ENCODE measurements at places on chromosomes 12 and 14.

- DNase-seq: no peak
Measured at GRCh38 chr14:74982661-74983060, 20.1 kb upstream of the EIF2B2 start.

DNA sequence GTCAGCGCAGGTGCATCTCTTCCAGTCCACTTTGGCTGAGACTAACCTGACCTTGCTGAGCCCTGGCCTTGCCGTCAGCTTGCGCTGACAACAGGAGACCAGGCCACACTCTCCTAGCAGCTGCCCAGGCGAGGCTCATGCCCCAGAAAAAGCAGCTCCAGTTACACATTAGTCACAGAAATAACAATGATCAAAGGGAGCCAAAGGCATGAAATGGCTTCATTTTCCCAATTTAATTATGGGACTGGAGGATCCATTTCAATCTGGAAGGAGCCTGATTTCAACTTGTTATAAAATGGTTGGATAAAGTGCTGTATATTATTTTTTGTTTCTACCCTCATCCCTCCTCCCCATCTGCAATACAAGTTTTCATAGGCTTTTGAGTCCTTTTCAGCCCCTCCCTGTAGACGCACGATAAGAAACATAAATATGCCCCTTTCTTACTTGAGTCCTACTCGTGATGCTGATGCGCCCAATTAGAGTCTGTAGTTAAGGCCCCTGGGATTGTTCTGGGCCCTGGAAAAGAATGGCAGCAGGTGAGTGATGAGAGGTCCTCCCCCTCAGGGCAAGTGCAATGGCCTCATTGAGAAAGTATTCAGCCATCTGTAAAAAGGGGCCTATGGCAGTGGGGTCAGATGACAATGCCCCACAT, 376.0 kb downstream of the C12orf75 start:
- DNase-seq: no peak

- no peak for DNase-seq
Measured at GRCh38 chr14:76613616-76614015, 147.7 kb upstream of the VASH1 start.

DNA sequence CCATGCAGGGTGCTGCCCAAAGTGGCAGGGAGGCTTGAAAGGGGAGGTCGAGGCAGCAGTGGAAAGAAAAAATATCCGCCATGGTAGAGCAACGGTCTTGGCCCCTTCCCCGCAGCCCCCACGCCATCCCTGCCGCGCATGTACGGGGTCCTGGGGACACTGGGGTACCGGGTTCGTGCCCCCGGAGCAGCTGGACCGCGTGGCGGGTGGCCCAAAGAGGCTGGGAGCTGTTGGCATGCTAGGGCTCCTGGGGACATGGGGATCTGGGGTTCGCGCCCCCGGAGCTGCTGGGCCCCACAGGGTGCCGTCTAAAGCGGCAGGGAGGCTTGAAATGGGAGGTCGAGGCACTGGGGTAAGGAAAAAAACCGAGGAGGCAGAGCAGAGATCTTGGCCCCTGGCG, 316.5 kb downstream of the ALG10 start:
- DNase-seq: no peak

- DNase-seq: no peak
Measured at GRCh38 chr14:67332468-67332867, 27.1 kb downstream of the ATP6V1D start.

- no peak for DNase-seq
Measured at GRCh38 chr12:116881877-116882507, 751 bp upstream of the HRK start.

DNA sequence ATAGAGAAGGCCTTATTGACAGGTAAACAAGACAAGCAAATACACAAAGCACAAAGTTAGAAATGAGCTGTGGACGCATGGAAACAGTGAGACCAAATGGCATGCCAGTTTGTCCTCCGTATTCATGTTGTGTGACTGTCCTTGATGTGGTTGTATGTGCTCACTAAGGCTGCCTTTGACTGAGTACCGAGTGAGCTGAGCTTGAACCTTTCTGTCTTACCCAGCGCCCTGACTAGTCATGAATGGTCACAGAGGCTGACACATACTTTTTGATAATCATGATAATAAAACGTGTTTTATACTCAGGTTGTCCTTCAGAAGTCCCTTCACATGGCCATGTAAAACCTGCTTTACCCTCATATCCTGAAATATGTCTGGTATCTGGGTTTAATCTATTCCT, 553 bp upstream of the CATSPERB start:
- no peak for DNase-seq

- no peak for DNase-seq
Measured at GRCh38 chr14:69241577-69241976, 18.4 kb upstream of the GALNT16 start.

GRCh38 chr14:31920989-31921650, 156.0 kb upstream of the ARHGAP5 start:
- DNase-seq: no peak

DNA sequence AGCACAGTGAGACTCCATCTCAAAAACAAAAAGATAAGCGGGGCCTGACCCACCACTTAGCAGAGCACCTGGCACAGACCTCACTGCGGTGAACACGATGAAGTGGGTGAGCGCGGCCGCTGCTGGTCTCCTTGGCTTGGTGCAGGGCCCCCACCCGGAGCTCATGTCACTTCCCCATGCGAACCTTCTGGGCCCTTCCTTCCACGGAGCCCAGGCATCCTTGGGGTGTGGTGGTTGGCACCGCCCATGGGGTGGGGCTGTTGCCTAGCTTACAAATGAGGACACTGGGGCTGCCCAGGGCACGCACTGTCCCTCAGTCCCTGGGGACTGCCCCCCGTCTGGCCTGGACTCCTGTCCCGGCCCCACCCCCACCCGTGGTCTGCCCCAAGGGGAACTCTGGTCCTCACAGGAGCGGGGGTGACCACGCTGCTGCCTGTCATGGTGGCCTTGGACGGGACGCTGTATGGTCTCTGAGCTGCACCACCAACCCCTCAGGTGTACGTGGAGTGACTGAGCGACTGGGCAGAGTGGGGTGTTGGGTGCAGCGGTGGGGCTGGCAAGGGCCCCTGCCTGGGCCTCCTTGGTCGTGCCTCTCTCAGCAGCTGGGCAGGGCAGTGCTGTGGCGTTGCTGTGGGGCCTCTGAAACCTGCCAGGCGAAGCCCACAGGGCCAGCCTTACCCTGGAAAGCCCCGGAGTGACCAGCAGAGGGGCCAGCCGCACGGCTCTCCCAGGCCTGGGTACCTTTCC, 15.3 kb downstream of the FBRSL1 start:
- no peak for DNase-seq

- no peak for DNase-seq
Measured at GRCh38 chr12:27077586-27077985, 4.8 kb downstream of the C12orf71 start.

GRCh38 chr12:2997989-2998670, 38.9 kb downstream of the TEAD4 start:
- DNase-seq: no peak

GRCh38 chr12:33432992-33433391, 6.6 kb downstream of the SYT10 start:
- no peak for DNase-seq

DNA sequence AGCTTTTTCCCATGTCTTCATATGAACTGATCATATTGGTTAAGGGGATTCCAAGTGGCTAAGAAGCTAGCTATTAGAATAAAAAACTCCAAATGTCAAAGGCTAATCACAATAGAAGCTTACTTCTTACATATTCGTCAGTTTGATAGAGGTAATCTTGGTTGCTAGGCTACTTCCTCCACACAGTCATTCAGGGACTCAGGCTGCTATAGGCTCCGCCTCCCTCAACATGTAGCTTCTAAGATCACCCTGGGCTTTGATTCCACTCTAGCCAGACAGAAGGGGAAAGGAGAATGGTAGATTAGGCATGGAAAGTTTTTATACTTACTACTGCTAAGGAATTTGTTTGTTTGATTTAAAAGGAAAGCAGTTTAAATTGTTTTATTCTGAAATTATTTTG, 207.9 kb downstream of the EFCAB11 start:
- no peak for DNase-seq

DNA sequence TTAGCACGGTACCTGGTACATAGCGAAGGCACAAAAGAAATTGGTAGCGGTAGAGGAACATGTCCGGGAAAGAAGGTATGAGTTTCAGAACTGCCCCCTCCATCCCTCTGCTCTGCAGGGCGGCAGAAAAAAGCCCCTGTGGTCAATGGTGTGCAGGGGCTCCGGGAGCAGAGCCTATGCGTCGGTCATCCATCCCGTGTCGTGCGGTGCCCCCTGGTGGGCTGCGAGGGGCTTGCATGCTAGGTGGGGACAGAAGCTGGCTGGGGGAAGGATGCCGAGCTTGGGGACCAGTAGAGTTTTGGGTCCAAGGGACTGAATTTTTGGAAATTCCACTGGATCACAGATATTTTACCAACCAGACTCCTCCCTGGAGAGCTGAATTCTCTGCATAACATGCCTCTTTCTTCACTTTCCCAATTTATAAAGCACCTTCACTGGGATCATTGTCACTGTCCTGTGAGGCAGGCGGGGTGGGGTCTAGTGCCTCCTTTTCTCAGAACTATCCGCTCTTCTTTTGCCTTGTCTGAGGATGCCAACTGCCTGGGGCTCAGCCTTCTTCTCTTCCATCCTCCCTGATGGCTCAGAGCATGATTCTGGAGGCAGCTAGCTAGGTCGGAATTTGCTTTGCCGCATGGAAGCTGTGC, 148.7 kb downstream of the SMOC1 start:
- DNase-seq: peak; percentile 19

GRCh38 chr12:112527501-112527900, 108.8 kb downstream of the PTPN11 start:
- DNase-seq: no peak

DNA sequence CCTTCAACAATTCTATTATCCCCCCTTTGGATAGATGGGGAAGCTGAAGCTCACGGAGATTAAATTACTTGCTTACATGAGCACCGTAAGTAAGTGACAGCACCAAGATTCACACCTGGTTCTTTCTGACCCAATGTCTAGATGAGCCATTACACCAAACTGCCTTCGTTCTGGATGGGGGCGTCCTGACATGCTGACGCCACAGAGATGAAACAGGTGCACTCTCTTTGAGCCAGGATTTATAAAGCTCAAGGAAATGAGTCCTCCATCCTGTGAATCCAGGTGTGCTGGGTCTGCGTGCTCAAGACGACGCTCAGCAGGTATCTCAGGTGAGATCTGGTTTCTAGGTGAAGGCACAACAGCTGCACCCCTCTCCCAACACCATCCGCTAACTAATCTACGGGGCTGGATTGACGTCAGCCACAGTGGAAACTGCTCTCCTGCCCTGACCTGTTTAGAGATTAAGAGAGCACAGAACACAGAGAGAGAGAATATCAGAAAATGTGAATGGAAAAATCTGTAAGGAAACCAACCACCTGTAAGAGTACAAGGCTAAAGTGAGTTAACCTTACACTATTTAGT, 61.6 kb downstream of the KSR2 start:
- DNase-seq: no peak

GRCh38 chr14:63991833-63992232, 139.0 kb downstream of the SYNE2 start:
- DNase-seq: no peak

GRCh38 chr14:71471634-71472355, 460.4 kb upstream of the RGS6 start:
- no peak for DNase-seq

- no peak for DNase-seq
Measured at GRCh38 chr14:75147423-75148071, 20.7 kb upstream of the NEK9 start.

GRCh38 chr14:103703433-103704385, 11.5 kb downstream of the XRCC3 start:
- no peak for DNase-seq

DNA sequence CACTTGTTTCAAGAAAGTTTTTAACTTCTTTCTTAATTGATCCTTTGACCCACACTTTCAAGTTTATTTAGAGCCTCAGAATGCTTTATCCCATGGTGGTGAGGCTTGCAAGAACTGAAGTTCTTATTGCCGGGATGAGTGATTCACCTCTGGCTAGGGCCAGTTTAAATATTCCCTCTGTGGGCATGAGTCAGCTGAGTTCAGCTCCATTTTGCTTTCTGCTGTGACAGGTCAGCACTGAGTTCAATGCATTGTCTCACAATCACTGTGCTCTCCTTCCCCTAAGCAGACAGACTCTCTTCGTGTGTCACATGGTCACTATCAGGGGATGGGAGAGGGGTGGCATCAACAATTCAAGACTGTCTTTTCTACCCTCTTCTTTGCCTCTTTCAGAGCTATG, 514.6 kb upstream of the FBXO33 start:
- no peak for DNase-seq

DNA sequence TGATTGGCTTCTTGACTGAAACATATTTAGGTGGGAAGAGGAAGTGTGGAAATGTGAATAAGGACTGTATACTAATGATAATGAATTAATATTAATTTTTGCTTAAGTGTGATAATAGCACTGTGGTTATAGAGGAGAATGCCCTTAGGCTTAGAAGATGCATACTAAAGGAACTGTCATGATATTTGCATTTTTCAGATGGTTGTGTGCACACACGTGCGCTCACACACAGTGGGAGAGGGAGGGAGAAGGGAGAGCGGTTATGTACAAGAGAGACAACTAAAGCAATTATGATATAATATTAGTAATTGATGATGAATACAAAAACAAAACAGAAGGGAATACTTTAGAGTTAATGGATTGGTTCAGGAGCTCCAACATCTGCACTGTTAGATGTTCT, 54.2 kb downstream of the RCOR1 start:
- no peak for DNase-seq

DNA sequence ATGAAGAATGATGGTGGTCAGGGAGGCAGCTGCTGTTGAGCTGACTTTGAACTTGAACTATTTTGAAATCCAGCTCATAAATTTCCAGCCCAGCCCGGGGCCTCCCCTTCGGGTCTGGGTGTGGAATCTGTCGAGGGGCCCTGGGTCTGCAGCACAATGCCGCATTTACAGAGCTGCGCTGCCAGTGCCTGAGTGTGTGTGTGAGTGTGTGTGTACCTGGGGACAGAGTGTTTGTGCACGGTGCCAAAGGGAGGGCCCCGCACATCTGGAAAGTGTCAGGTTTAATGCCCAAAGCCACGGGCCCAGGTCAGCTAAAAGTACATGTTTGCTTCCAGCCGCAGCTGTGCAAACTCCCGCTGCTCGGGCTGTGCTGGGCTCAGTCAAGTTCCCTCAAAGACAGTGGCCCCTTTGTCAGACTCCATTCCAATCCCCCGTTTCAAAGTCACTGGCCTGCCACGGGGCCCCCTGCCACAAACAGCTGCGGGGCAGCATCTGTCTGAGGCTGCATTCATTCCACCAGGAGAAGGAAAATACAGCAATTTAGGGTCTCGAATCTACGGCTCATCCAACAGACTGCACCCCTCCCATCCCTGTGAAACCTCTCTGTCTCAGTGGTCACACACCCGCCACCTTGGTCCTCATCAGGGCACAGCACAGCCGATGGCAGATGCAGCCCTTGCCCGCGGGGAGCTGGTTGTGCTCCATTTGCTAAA, 16.3 kb upstream of the RFLNA start:
- no peak for DNase-seq
